ENCODE measurements at places on chromosomes 16 and 17.

GRCh38 chr17:80252871-80253270, 7.8 kb upstream of the RNF213 start:
- DNase-seq, result no peak

- DNase-seq, result no peak
These were observed 80.6 kb downstream of the TUBD1 start for GRCh38 chr17:59812139-59812538.

- DNase-seq, result no peak
These were observed 21.7 kb downstream of the PPL start for GRCh38 chr16:4915226-4915761.

GRCh38 chr16:69775563-69775962, 13.4 kb downstream of the WWP2 start:
- DNase-seq, result no peak

DNA sequence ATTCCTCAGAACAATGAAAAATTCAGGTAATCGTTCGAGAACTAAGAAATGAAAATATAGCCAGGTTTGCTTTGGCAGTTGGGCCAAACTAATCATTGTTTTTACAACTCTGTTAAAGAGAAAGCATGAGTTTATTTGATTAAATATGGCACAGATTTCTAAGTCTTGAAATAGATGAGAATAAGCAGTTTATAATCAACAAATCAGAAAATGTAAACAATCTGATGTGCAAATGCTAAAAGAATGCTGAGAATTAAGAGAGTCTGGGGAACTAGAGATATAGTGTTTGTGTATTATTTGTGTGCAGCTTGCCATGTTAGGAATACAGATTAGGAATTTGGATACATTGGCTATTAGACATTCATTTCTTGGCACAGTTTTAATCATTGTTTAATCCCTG, 212.5 kb downstream of the TANC2 start:
- no peak for DNase-seq

DNA sequence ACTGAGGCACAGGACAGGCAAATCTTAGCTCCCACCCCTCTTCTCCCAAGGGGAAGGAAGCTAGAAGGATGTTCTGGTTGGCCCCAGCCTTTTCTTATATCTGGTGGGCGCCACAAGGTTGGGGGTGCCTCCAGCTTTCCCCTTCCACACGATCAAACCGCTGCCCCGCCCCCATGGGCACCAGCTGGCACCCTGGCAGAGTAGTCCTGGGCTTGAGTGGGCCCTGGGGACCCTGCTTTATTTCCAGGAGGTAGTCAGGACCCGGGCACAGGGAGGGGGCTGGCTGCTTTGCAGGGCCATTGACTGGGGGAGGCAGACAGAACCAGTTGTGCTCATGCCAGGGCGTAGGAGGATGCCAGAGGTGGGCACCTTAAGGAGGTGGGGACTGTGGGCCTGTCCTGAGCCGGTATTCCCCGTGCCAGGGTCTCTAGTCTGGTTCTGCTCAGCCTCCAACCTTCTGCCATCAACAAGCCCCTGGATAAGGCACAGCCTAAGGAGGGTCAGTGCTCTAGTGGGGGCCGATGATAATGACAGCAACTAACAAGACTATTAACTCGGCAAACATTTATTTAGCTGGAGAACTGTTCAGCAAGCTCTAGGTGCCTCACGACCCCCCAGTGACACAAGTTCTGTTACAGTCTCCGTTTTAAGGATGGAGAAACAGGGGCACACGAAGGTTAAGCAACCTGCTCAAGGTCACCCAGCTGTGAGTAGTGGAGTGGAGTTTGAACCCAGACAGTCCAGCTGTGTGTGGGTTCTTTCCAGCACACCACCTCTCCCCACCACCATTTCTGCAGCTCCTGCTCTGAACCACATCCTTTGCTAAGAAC, 7.6 kb upstream of the PPP1R1B start:
- DNase-seq, result no peak

DNA sequence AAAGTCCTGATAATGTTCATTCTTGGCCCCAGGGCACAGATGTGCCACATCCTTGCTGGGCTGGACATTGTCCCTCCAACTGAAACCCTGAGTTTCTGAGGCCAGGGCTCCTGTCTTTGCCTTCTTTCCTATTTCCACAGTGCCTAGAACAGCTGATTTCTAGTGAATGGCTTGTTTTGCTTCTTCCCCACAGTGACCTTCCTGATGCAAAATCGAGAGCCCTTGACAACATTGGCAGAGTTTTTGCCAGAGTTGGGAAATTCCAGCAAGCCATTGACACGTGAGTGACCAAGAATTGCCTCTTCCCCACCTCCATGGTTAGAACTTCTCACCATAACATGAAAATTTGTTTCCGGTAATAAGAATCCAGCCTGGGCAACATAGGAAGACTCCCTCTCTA, 14.5 kb downstream of the ODAD4 start:
- no peak for DNase-seq

- no peak for DNase-seq
These were observed 593 bp upstream of the WDR45B start for GRCh38 chr17:82648742-82649331.

DNA sequence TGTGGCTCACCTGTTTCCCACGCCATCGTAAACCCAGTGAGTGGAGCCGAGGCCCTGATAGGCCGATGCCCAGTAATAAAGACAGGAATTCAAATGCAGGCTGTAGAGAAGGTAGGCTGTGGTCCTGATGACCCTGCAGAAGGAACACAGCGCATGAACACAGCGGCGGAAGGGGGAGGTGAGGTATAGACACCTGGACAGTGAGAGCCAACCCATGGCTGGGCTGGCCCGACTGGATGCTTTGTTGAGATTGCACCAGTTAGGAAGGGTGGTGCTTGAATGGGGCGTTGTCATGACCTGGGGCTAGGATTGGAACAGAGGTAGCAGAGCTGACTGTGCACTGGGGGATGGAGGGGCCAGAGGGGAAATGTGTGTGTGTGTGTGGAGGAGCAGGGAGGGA, 59.2 kb downstream of the CNGB1 start:
- no peak for DNase-seq

GRCh38 chr16:12289175-12290063, 312.9 kb downstream of the SNX29 start:
- no peak for DNase-seq

GRCh38 chr16:23274968-23275367, 27.1 kb upstream of the SCNN1B start:
- no peak for DNase-seq

GRCh38 chr16:57805176-57805575, 2.9 kb upstream of the KIFC3 start:
- DNase-seq, result no peak

GRCh38 chr16:24499193-24499814, 40.1 kb upstream of the RBBP6 start:
- no peak for DNase-seq

GRCh38 chr17:79930062-79930876, 91.0 kb upstream of the CBX4 start:
- DNase-seq, result no peak

DNA sequence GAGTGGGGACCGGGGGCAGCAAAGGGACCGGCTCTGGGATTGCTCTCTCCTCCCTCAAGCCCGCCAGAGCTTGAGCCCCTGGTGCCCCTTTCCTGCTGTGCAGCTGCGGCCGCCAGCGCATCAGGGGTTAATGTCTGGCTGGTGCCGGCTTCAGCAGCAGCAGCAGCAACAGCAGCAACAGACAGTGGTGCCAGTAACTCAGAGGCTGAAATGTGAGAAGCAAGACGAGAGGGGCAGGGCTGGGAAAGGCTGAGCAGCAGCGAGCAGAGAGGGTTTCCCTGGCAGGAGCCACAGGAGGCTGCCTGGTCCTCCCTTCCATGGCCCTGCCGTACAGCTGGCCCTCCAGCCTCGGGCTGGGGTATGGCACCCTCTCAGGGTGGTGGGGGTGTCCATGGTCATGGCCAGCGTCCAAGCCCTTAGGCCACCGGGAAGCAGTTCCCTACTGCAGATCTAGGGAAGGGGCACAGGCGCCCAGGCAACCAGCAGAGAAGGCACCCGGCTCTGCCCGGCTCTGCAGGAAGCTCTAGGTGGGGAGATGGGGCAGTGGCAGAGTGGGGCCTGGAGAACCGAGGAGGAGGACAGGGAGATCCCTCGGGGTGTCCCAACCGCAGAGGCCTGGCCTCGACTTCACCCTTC, 21.1 kb upstream of the TFAP4 start:
- DNase-seq, result peak; percentile 17

DNA sequence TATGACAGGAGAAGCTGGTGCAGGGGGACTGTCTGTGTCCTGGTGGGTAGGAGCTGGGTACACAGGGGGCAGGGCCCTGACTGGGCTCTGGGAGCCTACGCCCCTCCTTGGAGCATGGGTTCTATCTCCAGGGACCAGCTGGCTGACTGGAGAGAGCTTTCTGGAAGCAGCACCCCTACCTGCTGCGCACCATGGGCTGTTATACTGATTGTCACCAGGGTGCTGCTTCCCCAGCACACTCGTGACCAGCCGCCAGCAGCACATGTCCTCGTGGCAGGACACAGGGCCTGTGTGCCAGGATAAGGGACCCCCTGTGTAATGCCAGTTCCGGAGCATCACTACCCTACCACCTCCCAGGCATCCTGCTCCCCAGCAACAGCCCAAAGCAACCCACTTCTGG, 106.0 kb downstream of the AMFR start:
- DNase-seq, result no peak

- no peak for DNase-seq
These were observed 414.6 kb downstream of the SLC39A11 start for GRCh38 chr17:72677714-72678390.

DNA sequence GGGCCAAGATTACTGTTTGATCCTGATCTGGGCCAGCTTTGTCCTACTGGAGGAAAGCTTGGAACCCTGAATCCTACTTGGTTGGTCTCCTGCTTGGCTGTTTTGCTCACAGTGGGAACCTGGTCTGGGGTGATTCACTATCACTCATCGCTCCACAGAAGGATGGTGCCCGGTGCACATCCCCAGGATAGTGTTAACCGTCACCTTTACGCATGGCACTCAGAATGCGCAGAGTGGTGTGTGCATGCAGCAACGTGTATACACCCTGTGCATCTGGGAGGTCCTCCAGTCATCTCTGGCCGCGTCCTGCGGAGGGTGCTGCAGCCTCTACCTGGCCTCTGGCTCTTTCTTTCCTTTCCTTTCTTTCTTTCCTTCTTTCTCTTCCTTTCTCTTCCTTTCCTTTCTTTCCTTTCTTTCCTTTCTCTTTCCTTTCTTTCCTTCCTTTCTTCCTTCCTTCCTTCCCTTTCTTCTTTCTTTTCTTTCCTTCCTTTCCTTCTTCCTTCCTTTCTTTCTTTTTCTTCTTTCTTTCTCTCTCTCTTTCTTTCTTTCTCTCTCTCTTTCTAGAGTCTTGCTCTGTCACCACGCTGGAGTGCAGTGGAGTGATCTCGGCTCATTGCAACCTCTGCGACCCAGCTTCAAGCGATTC, 13.1 kb downstream of the SOCS3 start:
- DNase-seq, result no peak

DNA sequence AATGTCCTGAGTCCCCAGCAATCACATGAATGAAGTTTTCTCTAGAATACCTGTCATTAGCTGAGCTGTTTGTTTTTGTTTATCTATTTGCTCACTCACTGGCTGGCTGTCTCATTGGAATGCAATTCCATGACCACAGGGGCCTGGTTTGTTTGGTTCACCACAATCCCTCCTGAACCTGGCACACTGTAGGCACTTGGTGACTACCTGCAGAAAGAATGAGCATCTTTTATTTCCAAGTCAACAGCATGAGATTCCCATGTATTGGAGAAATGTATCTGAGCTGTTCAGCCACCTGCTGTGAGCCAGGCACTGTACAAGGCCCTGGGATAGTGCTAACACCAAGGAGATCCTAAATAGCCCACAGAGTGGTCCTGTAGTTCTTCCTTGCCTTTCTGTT, 345.1 kb downstream of the XYLT1 start:
- DNase-seq, result no peak

DNA sequence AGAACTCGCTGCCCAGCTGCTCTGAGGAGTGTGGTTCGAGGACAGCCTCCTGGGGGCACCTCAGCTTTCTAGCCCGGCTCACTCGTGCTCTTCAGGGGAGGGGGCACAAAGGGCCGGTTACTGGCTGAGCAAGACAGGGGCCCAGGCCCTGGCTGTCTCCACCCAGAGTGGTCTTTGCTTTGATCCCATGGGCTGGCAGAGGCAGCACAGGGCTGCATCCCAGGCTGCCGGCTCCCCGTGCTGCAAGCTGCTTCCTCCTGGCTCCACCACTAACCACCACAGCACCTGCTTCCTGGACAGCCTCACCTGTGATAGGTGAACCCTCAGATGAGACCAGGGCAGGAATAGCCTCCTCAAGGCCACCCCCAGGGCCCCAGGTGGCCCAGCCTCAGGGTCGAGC, 6.8 kb downstream of the SPPL2C start:
- DNase-seq, result no peak

DNA sequence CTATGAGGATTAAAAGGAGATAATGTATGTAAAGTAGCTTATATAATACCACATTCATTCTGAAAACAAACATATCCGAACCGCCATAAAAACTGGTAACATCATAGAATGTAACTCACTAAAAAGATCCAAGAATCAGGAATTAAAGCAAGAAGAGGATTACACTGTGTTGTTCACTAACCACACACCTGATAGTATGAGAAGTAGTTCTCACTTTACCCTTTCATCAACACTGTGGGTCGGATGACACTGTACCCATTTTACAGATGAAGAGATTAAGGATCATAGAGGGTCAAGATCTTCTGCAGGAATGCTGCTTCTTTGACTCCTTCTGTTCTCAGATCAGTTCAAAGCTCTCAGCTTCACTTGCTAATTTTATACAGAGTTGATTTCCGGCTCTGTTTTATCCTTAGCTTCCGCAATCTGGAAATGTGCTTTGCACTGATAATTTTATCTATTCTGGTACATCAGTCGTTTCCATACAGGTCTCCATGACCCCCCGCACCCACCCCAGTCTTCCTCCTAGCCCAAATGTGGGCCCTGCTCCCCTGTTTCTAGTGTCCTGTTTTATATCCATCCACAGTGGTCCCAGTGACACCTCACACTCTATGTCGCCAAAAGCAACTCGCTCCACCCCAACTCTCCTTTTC, 288.6 kb upstream of the CCL2 start:
- no peak for DNase-seq

DNA sequence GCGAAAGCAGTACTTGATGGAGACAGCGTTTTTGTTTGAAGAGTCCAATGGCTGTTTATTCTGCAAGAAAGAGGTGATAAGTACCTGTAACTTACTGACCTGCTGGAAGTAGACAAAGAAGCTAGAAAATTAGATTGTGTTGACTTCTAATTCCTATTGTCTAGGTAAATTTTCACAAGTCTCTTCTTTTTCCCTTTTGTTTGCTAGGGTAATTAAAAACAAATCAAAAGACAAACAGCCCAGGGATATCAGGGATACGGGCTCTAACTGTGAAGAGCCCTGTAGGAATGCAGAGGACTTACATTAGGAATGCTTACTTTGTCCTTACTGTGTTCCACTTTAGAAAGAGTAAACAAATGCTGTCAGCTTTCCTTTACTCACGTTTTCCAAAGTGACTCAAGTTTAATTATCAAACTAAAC, 7.0 kb downstream of the PSME3IP1 start:
- no peak for DNase-seq

DNA sequence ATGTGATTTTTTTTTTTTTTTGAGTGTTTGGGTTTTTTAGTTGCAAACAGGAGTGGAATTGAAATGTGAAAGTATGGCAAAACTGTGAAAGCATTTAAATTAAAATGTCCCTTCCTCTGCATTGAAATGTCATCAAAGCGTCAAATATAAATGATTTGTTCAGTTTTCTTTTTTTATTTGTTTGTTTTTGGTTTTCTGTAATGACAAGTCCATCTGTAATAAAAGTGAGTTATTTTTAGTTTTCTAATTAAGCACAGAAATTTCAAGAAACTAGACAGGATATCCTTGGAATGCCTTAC, 1.9 kb upstream of the TOB1 start:
- no peak for DNase-seq

GRCh38 chr17:35244341-35245195, 1.7 kb downstream of the SLFN5 start:
- no peak for DNase-seq

GRCh38 chr16:28984619-28985135, at the start of gene LAT:
Gene LAT (plus strand): TSS chr16:28985052. CDS start chr16:28985418, 366 bp downstream.
- no peak for DNase-seq

Measured in NCI-H446 treated with DMSO at 0.1 percent for 48 hours (cell line).